ENCODE measurements at places on chromosomes 7 and 10.

GRCh38 chr7:11754123-11754522, 77.9 kb downstream of the THSD7A start:
- DNase-seq = no peak

DNA sequence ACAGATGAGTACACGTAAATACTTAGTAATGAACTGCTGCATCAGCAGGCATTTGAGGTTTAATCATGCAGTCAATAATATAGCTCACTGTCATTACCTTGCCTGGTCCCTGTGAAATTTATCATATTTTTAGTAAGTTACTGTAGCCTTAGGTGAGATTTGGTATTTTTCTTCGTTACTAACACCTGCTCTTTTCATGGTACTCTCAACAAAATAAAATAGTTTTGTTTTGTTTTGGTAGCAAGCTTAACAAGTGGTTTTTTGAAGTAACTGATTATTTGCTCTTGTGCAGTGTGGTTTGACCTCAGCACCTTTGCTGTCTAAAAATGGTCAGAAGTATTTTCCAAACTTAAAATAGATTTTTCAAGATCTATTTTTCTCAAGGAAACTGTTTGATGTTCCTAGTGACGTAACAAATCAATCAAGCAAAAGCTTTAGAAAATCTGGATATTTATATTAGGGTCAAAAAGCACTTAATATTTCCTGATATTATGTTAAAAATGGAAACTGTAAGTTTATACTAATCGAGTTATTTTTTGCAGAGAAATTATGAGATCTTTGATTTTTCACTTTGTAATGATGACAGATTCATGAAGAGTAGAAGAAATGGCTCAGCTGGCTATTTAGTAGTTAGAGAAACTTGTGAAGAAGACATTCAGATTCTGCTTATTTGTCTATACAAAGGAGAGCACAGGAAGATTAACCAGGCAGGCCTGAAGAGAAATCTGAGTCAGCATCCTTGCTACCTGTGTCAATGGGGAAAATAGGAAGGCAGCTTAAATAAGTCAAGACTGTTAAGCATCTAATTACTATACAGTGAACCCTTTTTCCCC, 21.0 kb upstream of the RPA3 start:
- DNase-seq = no peak

DNA sequence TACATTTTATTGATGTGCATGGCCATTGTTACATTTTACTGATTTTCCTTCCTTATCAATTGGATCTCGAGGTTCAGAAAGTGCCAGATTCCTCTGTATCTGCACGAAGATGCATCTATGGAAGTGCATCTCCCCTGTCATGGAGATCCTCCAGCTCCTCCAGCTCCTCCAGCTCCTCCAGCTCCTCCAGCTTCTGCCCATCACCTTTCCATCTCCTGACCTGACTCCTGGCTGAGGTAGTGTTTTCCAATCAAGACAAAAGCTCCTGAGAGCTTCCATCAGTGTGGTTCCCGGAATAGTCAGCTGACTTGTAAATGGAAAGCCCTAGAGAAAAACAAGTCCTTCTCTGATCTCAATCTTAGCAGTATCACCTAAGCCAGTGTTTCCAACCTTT, 90.8 kb upstream of the KLF6 start:
- DNase-seq = no peak

DNA sequence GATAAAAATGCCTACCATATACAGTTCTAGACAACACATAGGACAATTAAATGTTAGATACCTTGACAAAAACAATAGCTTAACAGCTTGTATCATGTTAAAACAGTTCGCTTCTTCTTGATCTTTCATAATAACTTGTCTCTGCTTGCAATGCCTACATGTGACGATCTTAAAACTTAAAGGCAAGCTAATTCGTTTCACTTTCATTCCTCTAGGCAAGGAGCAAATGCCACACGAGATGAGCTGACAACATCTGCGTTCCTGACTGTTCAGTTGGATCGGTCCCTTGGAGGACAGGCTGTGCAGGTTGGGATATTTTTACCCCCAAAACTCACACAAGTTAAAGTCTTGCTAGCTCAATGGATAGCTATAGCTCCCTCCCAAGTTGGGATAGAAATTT, 51.6 kb upstream of the ARL4A start:
- DNase-seq = peak; percentile 11

DNA sequence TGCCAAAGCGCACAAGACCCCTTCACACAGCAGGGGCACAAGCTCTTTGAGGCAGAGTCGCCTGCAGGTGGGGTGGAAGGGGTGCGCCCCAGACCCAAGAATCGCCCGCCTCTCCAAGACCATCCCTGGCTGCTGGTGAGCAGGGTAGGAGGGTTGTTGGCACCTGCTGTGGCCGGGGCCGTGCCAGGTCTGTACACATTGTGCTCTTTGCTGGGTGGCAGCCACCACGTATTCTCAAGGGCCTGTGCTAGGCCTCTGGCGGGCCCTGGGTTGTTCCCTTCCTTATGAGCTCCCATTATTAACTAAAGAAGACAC, 84.4 kb downstream of the LHPP start:
- no peak for DNase-seq

- no peak for DNase-seq
Measured at GRCh38 chr7:44636041-44636584, 29.7 kb downstream of the OGDH start.

- no peak for DNase-seq
Measured at GRCh38 chr10:62121187-62121530, 147.5 kb downstream of the RTKN2 start.

GRCh38 chr7:134685250-134685649, 38.6 kb downstream of the BPGM start:
- no peak for DNase-seq

DNA sequence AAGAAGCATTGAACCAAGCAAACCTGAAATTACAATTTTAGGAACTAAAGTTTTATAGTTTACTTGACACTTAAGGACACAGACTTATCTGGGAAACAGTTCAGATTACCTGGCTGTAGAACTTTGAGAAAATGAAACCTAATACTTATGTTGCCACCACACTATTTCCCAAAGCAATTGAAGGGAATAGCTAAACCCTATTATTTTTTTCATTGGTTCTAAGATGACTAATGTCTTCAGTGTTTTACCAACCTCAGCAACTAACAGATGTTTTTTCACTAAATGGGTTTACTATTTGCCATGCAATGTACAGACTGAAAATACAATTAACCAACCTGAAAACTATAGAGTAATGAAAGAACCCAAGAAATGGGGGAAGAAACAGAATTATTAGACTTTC, 689.6 kb downstream of the SORCS1 start:
- DNase-seq = no peak

- no peak for DNase-seq
Measured at GRCh38 chr7:155310425-155311114, 12.9 kb downstream of the INSIG1 start.

DNA sequence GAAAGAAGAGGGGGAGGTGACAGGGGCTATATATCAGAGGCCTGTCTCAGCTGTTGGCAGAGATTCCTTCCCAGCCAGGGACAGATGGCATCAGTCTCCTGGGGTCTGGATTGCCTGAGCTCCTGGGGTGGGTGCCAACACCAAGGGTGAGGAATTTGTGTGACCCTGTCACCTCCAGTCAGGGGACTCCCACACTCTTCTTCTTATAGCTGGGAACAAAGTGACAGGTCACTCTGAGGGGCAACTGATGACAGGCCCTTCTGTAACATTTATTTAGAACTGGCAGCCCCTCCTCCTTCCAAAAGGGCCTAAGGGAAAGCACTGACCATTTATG, 53.7 kb upstream of the DUSP5 start:
- DNase-seq = no peak

GRCh38 chr7:134874407-134874806, 95.0 kb downstream of the CALD1 start:
- no peak for DNase-seq

GRCh38 chr7:122397381-122397780, 92.8 kb upstream of the FEZF1 start:
- DNase-seq = no peak

- DNase-seq = no peak
Measured at GRCh38 chr7:98278936-98279335, 2.5 kb upstream of the BRI3 start.

- no peak for DNase-seq
Measured at GRCh38 chr10:7532723-7533498, 122.1 kb upstream of the SFMBT2 start.

DNA sequence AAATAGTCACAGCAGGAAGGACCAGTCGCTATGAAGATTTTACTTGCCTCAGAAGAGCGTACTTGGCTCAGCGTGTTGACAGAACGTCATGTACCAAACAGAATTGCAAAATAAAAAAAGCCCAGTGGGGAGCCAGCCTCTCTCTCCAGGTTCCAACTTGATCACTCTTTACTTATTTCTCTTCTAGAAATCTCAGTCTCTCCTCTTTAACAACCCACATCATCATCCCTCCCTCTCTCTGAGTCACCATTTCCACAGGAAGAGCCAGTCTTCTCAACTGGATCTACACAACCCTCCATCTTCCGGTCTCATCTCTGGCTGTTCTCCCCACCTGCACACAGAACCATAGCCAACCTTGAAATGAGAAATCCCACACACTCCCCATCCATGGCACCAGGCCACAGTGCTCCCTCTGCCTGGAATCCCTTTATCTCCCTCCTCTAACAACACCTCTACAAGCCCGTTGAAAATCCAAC, 718.3 kb downstream of the GRID1 start:
- DNase-seq = no peak

GRCh38 chr7:128831178-128831993, 1.2 kb downstream of the FLNC start:
- DNase-seq = peak; percentile 93

GRCh38 chr7:35430547-35431153, 176.8 kb upstream of the TBX20 start:
- peak; percentile 65 for DNase-seq

- DNase-seq = peak; percentile 11
Measured at GRCh38 chr7:111633878-111634277, 71.6 kb upstream of the IMMP2L start.

DNA sequence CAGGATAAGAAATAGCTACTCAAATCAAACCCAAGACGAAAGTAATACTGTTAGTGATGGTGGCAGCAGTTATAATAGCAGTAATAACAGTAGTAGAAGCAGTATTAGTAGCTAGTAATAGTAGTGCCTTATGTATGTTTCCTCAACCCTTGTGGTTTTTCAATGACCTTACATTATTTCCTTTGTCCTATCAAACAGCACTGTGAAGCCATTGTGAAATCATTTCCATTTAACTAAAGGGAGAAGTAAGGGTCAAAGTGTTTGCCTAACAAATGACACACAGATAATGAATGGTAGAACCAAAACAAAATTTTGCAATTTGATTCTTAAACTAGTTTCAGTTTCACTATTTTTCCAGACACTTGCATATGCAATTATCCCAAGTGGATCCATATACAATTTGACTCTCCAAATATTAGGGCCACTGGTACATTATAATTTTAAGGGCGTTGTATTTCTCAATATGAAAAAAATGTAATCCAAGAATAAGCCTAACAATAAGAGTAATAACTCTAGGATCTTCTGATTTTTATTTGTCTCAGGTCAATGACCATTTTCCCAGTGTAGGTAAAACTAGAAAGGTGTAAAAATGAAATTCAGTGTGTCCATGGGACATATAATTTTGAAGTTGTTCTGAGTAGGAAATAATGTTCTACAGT, 33.7 kb upstream of the TMEM26 start:
- DNase-seq = peak; percentile 68

GRCh38 chr10:100518761-100519241, 860 bp downstream of the SEC31B start:
- peak; percentile 64 for DNase-seq

- peak; percentile 6 for DNase-seq
Measured at GRCh38 chr10:89206402-89207180, 526 bp downstream of the CH25H start.

DNA sequence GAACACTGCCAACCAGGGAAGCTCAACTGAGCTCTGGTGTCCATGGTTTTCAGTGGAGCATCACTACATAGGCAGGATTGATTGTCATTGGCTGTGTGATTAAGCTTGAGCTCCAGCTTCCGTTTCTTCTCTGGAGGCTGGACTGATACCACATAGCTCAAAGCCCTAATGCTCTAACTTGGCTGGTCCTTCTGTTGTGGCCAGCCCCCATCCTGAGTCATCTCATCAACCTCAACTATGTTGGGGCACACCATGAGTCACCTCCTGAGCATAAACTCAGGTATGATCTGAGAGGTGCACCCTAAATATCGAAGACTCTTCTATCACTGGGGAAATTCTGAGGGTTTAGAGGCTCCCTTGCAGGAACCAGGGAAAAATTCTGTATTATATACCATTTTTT, 114.5 kb upstream of the INHBA start:
- DNase-seq = peak; percentile 74

DNA sequence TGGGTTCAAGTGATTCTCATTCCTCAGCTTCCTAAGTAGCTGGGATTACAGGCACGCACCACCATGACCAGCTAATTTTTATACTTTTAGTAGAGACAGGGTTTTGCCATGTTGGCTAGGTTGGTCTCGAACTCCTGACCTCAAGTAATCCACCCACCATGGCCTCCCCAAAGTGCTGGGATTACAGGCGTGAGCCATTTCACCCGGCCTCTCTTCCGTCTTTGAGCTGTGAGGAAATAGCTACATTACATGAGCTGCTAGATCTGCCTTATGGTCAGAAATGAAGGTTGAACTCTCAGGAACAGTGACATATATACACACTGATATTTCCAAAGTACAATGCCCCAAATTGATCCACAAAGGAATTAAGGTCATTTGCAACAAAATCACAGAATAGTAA, 2.4 kb downstream of the BLVRA start:
- no peak for DNase-seq

DNA sequence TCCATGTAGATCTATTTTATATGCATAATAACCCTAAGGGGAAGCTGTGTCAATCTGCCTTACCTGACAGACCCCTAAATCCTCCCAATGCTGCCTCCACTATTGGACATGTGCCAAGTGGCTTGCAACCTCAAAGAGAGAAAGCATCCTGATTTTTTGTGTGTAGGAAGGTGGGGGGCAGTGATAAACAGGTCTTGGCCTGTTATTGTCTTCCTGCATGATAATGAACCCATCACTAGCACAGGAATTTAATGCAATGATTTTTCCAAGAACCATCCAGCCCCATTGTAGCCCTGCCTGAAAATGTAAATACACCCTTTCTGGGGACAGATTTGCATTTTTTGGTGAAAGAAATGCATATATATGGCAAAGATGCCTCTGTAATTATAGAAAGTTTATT, 850.2 kb downstream of the LRMDA start:
- no peak for DNase-seq

DNA sequence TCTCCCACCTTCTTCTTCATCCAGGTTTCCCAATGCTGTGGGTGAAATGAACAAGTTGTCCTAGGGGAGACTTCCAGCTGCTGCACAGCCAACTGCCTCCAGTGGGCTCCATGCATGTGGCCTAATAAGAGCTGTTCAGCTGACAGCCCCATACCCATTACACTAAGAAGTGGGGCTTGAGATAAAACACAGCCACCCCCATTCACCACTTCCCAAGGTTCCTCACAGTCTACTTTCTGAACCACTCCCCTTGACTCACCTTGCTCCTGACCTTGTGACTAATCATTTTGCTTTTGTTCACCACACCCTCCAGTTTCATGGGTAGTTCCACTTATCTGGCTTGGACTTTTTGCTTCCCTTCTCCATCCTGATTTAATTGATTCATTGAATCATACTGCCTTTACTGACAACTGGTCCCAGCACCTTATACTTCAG, 119.3 kb downstream of the CABCOCO1 start:
- no peak for DNase-seq
